ENCODE measurements at places on chromosomes 5 and 9. TPM values are rescaled to one million over a fixed set of nuclear protein-coding genes. Genes with fewer than 3 reads are reported as not detected.

The OMD gene
- total RNA-seq, result 1.2 TPM

The GPR150 gene
- total RNA-seq, result 0.29 TPM

The MOB3B gene
- total RNA-seq, result 3.4 TPM

The PROB1 gene
- total RNA-seq, result 81.4 TPM

The IFNA21 gene
- total RNA-seq, result not detected

The SOX30 gene
- total RNA-seq, result not detected

The FOXD4L5 gene
- 0.15 TPM for total RNA-seq

The PRUNE2 gene
- 43.5 TPM for total RNA-seq

GRCh38 chr5:127192836-127193338 lies 97.7 kb upstream of the MEGF10 start:
- no peak overlapping the region for H3K4me3 ChIP-seq
- H3K27me3 ChIP-seq, result no peaks in the 10 kb centered on the region
- H3K27ac ChIP-seq, result no peak overlapping the region

DNA sequence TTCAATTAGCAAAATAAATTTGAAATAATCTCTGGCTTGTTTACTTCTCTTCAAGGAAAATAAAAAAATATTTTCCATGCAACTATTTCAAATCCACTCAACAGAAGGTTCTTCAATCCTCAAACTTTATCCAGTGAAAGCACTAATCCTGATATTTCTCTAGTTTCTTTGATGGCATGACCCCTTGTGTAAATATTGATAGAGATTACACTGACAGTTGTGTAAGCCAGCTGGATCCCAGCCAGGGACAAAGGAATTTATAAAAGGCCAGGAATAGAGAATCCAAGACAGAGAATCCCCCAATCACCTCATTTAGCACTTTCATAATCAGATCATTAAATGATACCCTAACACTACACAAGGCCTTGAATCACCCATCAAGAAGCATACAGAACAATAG lies 135.2 kb downstream of the GNA14 start:
- no peak overlapping the region for H3K4me3 ChIP-seq
- no peak for DNase-seq
- no peaks in the 10 kb centered on the region for H3K36me3 ChIP-seq
- no peaks in the 10 kb centered on the region for H3K27me3 ChIP-seq
- H3K4me1 ChIP-seq, result peaks cover 10% of the 10 kb centered on the region

DNA sequence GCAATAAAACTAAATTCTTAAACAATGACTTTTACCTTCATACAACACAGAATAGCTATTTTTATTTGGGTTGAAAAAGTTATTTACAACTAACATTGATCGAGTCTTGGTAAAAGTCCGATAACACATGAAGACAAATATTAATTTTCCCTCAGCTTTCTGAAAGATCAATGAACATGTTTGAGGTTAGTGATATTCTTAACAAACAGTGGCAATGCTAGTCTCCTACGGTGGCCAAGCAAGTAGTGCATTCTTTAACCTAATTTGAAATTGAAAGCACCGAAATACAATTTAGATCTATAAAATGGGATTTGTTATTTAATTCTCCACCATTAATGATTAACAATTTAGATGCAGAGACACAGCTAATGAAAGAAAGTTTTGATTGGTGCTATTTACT lies 435.1 kb downstream of the HCN1 start:
- DNase-seq, result no peak
- H3K4me3 ChIP-seq, result no peak overlapping the region
- H3K27me3 ChIP-seq, result no peaks in the 10 kb centered on the region
- no peak overlapping the region for H3K27ac ChIP-seq

DNA sequence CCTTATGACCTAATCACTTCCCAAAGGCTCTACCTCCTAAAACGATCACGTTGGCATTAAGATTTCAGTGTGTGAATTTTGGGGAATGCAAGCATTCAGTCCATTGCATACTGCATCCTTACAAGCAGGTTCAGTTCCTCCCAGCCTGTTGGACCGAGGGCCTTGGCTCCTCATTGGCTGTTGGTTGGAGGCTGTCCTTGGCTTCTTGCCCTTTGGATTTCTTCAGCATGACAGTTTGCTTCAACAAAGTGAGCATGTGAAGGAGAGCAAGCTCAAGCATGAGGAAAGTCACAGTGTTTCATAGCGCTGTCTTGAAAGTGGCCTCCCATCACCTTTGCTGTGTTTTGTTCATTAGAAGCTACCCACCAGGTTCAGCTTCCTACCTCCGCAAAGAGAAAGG lies 109.5 kb downstream of the GADD45G start:
- H3K36me3 ChIP-seq, result no peaks in the 10 kb centered on the region
- DNase-seq, result no peak
- no peaks in the 10 kb centered on the region for H3K4me1 ChIP-seq
- H3K27ac ChIP-seq, result no peak overlapping the region

DNA sequence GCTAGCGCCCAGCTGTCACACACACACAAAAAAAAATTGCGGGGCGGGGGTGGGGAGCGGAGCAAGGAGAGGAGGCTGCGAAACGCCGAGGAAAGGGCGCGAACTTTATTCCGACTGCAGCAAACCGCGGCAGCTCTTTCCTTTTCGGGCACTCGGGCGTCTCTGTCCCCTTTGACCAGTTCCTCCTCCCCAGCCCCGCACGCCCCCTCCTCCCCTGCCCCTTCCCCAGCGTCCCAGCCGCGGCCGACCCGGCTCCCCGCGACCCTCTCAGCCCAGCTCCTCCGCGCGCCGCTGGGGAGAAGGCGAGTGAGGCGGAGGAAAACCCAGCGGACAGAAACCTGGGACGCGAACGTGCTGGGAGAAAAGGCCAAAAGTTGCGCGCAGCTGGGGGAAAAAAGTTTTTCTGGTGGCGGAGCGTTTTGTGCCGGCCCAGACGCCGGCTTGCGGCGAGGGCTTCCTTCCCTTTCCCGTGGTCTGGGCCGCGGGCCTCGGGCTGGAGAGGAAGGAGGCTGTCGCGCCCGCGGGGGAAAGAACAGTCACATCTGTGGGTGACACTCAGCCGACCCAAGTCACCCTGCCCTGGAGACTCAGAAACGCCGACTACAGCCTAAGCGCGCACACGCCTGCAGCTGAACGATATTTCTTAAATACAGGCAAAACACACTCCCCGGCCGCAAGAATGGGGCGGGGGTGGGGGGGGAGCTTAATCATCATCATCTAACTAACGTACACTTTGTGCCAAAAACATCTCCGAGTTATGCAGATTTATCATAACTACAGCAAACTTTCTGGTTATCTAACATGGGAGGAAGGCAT lies 1.1 kb upstream of the BNC2 start:
- H3K27me3 ChIP-seq, result peaks cover 4% of the 10 kb centered on the region
- peak overlapping the region; percentile 90 for H3K27ac ChIP-seq
- no peaks in the 10 kb centered on the region for H3K36me3 ChIP-seq
- H3K4me1 ChIP-seq, result peaks cover 9% of the 10 kb centered on the region
- no peak for DNase-seq

DNA sequence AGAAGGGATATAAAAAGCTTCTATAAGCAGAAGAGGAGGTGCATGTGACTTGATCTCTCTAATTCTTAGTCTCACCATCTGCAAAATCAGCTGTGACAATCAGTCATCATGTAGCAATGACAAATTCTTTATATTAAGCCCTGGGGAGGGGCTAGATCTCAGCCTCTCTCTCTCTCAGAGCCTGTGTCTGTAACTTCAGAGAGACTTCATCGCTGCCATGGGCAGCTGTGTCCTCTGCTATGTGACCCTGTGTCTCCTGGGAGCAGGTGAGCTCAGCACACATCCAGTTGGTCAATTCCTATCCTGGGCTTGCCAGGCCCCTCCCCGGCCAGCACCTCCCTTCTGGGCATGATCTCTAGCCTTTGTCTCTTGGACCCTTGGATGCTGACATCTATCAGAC lies 109.6 kb downstream of the ANKRD18B start:
- H3K4me1 ChIP-seq, result no peaks in the 10 kb centered on the region
- no peaks in the 10 kb centered on the region for H3K36me3 ChIP-seq
- peaks cover 12% of the 10 kb centered on the region for H3K27me3 ChIP-seq
- no peak overlapping the region for H3K27ac ChIP-seq
- no peak overlapping the region for H3K4me3 ChIP-seq
- no peak for DNase-seq

GRCh38 chr5:161406880-161407279 lies 139.6 kb downstream of the GABRB2 start:
- peaks cover 3% of the 10 kb centered on the region for H3K4me1 ChIP-seq
- H3K4me3 ChIP-seq, result no peak overlapping the region
- no peaks in the 10 kb centered on the region for H3K36me3 ChIP-seq
- no peak overlapping the region for H3K27ac ChIP-seq
- H3K27me3 ChIP-seq, result no peaks in the 10 kb centered on the region
- no peak for DNase-seq

DNA sequence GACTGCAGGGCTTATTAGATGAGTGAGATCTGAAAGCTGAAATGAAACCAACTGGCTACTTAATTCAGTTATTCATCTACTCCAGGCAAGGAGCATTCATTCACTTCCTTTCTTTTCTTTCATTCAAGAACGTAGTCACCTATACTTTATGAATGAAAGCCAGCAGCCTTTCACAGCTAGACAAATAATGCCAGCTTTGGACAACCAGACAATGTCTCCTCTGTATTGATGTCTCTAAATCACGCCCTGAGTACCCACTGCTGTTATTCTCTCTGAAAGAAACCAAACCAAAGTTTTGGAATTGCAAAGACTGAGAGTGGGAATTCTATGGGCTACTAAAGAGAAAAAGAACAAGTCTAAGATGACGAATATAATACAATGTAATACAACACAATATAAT lies 121.2 kb upstream of the PTPN3 start:
- H3K4me3 ChIP-seq, result no peak overlapping the region
- no peaks in the 10 kb centered on the region for H3K36me3 ChIP-seq
- H3K4me1 ChIP-seq, result no peaks in the 10 kb centered on the region
- no peaks in the 10 kb centered on the region for H3K27me3 ChIP-seq
- H3K27ac ChIP-seq, result no peak overlapping the region
- no peak for DNase-seq

DNA sequence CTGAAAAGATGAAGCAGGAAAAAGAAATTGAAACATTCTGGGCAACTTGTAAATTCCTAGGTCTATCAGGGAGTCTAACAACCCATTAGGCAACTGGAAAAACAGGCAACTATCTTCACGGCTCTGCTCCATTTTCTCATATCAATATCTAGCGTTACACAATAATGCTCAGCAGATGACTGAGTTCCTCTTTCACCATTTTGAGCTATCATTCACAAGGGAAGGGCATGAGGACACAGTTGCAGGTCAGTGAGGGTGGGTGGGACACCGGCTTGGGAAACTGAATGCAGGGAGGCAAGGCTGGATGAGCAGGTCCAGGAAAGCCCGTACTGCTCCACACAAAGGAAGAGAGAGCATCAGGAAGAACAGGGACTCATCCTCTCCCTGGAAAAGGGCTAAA lies 67.0 kb downstream of the FRMD3 start:
- peak overlapping the region; percentile 59 for H3K27ac ChIP-seq
- H3K27me3 ChIP-seq, result no peaks in the 10 kb centered on the region
- peaks cover 34% of the 10 kb centered on the region for H3K4me1 ChIP-seq
- no peak overlapping the region for H3K4me3 ChIP-seq
- DNase-seq, result no peak
- H3K36me3 ChIP-seq, result no peaks in the 10 kb centered on the region

DNA sequence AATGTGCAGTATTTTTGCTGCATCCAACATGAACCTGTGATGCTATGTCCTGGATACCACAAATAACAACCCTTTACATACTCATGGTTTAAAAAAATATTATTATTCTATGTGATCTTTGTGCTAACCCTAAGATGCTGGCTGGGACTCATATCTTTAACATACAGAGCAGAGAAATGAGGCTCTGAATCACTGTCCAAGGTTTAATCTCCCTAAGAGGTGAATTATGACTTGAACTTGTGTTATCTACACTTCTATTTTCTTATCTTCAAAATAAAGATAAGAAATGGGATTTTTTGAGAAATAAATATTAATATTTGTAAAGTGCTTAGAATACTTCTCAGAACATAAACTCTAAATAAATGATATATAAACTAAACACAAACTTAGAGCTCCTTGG lies 68.8 kb upstream of the GRIA1 start:
- H3K36me3 ChIP-seq, result no peaks in the 10 kb centered on the region
- DNase-seq, result no peak
- H3K27me3 ChIP-seq, result no peaks in the 10 kb centered on the region
- H3K4me1 ChIP-seq, result no peaks in the 10 kb centered on the region
- H3K27ac ChIP-seq, result no peak overlapping the region
- no peak overlapping the region for H3K4me3 ChIP-seq

DNA sequence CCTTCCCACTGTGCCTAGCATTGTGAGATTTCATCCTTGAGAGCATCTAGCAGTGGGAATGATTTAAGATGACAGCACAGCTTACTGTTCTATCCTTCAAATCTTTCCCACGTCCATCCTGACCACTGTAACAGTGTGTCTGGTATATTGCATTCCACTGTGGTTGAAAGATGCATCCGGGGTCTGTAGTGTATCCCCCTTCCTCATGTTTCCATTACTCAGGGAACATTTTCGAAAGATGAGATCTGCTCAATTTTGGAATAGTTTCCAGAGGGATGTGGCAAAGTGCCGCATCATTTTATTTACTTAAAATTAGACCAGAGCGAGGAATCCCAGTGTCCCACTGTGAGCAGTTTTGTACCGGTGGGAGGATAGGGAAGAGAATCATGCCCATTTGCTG lies 407.1 kb upstream of the PAPPA start:
- no peak for DNase-seq
- no peaks in the 10 kb centered on the region for H3K36me3 ChIP-seq
- no peak overlapping the region for H3K27ac ChIP-seq
- no peak overlapping the region for H3K4me3 ChIP-seq
- no peaks in the 10 kb centered on the region for H3K4me1 ChIP-seq

DNA sequence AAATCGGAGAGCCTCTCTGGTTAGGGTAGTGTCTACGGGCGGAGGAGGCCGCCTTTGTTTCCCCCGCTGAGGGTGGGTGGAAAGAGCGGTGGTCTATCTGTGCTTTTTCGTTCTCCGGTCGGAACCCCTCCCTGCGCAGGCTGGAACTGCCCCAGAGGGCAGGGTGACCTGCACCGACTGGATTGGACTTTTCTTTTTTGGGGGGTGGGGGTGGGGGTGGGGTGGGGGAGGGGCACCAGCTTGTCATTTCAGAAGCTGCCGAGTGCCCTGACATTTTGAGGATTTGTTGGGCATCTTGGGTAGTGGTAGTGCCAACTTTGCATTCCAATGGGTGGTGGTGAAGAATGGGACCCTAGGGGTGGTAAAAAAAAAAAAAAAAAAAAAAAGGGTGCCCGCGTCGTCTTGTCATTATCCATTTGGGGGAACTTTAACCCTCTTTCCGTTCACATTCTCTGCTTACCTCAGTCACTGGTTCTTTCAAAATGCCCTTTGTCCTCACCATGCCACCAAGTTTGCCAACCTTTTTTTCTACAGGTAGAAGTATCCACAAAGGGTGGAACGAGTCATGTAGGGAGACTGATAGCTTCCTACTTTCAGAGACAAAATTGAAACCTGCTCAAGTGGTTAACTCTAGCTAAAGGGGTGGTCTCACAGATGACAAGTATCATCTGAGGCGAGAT lies 1.3 kb downstream of the UBE2R2 start:
- peak overlapping the region; percentile 93 for H3K4me3 ChIP-seq
- peak overlapping the region; percentile 99 for H3K27ac ChIP-seq
- peaks cover 55% of the 10 kb centered on the region for H3K4me1 ChIP-seq

DNA sequence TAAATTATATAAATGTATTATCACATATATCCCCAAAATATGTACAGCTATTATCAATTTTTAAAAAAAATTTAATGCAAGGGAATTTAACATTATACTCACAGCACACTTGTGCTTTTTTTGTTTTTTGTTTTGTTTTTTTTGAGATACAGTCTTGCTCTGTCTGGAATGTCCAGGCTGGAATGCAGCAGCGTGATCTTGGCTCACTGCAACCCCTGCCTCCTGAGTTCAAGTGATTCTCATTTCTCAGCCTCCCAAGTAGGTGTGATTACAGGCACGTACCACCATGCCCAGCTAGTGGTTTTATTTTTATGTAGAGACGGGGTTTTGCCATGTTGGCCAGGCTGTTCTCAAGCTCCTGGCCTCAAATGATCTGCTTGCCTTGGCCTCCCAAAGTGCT lies 58.3 kb downstream of the GLIS3 start:
- H3K36me3 ChIP-seq, result no peaks in the 10 kb centered on the region
- no peaks in the 10 kb centered on the region for H3K27me3 ChIP-seq
- DNase-seq, result no peak
- peaks cover 12% of the 10 kb centered on the region for H3K4me1 ChIP-seq
